Left kidney (tissue), 8 donors: ENCODE measurements at places on chromosomes 6 and 20. TPM values are rescaled to one million over a fixed set of nuclear protein-coding genes. Genes with fewer than 3 reads are reported as not detected.

SEC63 gene
- 144 TPM for polyA plus RNA-seq

CST9L gene
- not detected for polyA plus RNA-seq

HTR1E gene
- 0.55 TPM for polyA plus RNA-seq

CLPSL2 gene
- polyA plus RNA-seq, result not detected

GRCh38 chr6:7974938-7975763, 64.6 kb upstream of the TXNDC5 start:
- DNase-seq, result no peak

GRCh38 chr6:73612611-73613010, 41.2 kb downstream of the SLC17A5 start:
- no peak for DNase-seq

- peak; percentile 38 for DNase-seq
Measured at GRCh38 chr6:149566410-149567193, 427 bp downstream of the GINM1 start.

GRCh38 chr6:6790891-6791290, 202.4 kb downstream of the LY86 start:
- DNase-seq, result no peak

- DNase-seq, result no peak
Measured at GRCh38 chr6:31775184-31775583, 1.9 kb downstream of the VWA7 start.

DNA sequence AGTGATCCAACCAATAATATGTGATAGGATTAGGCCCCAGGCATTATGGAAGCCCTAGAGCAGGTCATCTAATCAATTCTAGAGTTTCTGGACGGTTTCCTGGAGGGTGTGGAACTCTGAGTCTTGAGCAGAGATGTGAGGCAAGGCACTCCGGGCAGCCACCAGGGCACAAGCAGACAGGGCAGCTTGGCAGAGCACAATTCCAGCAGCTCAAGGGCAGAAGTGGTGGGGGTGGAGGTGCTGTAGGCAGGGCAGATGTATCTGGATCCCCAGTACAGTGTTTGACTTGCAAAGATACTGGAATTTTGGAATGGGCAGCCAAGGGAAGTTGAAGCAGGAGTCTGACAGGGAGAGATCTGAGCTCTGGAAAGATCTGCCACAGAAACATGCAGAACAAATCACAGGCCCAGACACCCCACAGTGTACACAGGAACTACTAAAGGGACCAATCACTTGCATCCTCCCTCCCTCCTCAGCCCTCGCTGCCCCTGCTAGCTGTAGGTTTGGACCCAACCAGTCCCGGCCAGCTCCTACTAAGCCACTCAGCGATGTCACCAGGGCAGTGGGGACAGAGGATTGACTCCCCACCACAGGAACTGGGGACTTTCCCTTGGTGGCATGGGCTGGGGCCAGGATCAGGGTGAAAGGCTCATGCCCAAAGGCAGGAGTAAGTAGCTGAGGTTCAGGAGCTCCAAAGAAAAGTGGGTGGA, 47.0 kb downstream of the TFEB start:
- DNase-seq, result no peak

DNA sequence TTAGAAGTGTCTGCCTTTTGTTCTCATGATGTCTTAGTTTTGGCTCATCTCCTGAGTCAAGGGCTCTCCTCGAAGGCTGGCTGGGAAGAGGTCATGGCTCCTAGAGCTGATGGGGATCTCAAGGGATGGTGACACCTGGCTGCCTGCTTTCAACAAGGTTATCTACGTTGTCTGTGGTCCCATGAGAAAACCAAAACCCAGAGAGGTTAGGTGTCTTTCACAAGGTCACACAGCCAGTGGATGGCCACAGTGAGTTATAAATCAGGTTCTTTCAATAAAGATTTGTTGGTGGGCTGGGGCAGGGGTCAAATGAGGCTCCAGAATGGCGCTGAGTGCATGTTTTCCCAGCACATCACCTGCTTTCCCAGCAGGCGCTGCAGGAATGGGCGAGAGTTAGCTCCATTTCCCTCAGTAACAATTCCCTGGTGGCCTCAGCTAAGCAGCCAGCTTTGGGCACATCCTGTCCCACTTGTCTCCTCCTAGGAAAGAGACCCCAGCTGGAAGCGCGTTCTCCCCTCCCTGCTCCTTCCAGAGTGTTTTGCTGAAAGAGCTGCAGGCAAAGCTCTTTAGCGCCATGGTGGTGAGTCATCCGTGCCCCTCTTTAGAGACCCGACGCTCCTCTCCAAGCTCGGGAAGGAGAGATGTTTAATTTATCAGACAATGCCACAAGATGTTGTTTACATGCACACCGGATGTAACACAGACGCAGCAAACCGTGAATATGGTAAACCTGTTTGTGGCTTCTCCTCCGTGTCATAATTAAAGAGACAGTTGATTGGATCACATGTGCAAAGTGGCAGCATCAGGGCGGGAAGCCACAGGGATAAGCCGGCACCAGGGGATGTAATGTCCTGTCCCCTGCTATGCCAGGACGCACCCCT, 109.7 kb downstream of the LRFN2 start:
- DNase-seq, result no peak

GRCh38 chr20:13625304-13625979, 13.3 kb downstream of the TASP1 start:
- no peak for DNase-seq

DNA sequence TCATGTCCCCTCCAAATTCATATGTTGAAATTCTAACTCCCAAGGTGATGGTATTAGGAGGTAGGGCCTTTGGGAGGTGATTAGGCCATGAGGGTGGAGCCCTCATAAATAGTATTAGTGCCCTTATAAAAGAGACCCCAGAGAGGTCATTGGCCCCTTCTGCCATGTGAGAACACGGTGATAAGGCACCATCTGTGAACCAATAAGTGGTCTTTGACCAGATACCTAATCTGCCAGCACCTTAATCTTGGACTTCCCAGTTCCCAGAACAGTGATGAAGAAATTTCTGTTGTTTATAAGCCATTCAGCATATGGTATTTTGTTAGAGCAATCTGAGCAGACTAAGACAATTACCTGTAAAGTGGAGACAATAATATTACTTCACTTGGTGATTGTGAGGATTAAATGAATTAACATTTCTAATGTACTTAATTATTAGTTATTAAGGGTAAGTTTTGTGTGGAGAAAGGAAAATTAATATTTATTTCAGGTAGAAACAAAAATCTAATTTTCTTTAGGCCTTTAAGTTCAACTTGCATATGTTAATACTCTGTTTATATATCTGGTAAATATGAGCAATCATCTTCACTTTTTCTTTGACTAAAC, 7.1 kb downstream of the RNF182 start:
- DNase-seq, result no peak

DNA sequence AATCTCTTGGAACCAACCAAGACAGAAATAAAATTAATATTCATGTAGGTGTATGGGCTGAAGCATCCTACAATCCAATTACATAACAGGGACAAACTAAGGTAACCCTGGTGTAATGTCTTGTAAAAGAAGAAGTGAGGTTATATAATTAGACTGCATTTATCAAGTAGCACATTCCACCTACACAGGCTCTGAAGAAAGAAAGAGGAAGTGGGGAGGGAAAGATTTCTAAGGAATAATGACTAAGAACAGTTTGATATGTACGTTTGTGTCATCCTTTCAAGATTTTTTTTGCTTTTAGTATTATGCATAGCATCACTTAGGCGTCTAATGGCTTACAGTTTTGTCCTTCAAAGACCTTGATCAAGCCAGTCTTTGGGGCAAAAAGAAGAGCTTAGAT, 139.7 kb downstream of the PLCB1 start:
- no peak for DNase-seq

GRCh38 chr6:152750694-152751093, at the start of gene VIP:
VIP (plus strand) TSS chr6:152750797; CDS start chr6:152752178, 1,381 bp downstream.
- peak; percentile 53 for DNase-seq

DNA sequence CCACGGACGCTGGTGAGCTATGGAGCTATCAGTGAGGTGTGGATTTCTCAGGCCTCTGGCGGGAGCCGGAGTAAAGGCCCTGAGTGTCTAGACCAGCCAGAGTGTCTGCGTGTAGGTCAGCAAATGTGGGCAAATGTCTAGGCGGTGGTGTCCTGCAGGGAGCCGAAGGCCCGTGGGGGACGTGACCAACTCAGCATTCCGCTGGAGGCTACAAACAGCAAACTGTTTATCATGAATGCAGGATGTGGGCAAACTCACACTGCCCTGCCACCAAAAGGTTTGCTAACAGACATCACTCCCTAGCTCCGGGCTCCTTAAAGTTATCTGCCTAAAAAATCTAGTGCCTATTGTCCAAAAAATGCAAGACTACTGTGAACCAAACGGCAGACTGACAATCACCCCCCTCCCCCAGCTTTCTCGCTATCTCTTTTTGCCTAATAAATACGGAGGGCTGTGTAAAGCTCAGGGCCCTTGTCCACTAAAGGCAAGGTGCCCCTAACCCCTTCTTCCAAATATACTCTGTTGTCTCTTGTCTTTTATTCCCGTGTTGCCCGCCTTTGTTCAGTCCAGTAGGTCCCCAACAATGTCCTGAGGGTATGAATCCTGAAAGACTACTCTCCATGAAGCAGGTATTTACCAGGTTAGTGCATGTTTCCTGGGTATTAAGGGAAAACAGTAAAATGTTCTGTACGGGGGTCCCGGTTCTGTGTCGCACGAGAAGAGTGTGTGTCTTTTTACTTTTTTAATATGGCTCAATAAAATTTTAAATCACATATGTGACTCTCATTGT, 29.0 kb upstream of the AFDN start:
- no peak for DNase-seq

DNA sequence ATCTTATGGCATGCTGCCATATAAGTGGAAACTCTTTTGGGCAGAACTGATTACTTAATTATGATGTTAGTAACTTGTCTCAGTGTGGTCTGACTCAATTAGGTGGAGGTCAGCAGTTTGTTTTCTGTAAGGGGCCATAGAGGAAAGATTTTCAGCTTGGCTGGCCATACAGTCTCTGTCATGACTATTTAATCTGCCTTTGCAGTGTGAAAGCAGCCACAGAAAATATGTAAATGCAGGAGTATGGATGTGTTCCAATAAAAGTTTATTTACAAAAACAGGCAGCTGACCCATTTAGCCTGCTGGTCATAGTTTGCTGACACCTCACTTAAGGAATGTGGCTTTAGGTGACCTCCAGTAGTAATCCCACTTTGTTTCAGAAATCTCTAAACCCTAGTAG, 700.7 kb downstream of the EPM2A start:
- no peak for DNase-seq

DNA sequence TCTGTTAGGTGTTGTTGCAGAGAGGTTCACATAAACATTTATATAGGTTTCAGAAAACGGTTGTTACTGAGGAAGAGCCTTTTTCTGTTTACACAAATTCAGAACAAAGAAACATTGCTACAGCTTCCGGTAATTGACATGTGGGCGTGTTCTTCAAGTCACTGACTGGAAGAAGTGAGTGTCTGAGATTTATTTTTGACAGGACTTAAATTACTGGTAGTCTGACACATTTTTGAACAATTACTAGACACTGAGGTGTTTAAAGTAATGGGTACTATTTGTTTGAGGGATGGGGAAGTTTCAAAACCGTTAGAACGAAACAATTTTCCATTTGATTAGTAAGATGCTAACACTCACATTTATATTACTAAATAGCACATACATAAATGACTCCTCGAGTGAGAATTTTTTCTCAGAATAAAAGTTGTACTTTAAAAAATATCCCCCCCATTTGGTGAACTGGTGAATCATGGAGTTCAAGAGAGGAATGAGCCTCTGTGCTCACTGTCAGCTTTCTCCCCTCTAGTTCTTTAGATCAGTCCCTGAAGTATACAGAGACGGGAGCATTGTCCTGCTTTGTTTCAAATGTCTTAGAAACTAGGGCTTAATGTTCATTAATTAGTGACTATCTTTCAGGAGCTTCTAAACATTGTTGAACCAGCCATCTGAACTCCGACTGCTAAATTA, 98.7 kb downstream of the TSHZ2 start:
- DNase-seq, result no peak

DNA sequence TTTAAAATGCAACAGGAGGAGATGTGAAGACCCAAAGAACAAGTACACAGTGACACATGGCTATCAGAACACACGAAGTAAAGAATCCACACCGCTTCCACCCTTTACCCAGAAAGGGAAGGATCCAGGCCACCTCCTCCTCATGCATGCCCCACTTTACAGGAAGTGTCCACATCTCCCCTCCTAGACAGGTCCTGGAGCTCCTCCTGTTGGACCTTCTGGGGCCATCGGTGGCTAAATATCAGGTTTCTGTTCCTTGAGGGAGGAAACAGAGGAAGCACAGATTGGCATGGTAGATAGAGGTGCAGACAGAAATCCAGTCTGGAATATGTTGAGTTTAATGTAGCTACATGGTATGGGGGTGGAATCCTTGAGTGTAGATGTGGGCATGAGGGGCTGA, 10.9 kb downstream of the NINL start:
- DNase-seq, result no peak

GRCh38 chr20:55761797-55762196, 243.5 kb downstream of the CBLN4 start:
- no peak for DNase-seq

DNA sequence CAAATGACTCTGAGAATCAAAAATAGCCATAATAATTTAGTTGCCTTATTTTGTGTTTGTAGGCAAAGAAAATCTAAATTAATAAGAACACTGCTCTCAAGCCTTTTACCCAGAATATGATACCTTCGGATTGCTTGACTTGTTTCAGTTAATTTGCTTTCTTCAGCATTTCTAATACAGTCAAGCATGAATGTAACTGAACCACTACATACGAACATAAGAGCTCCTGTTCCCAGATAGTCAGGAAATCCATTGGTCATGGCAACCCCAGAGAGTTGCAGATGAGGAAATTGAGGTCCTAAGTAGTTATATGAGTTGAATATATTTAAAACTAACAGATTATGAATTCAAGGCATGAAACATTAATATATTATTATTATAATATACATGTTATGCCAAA, 2.9 kb downstream of the FRK start:
- DNase-seq, result no peak

DNA sequence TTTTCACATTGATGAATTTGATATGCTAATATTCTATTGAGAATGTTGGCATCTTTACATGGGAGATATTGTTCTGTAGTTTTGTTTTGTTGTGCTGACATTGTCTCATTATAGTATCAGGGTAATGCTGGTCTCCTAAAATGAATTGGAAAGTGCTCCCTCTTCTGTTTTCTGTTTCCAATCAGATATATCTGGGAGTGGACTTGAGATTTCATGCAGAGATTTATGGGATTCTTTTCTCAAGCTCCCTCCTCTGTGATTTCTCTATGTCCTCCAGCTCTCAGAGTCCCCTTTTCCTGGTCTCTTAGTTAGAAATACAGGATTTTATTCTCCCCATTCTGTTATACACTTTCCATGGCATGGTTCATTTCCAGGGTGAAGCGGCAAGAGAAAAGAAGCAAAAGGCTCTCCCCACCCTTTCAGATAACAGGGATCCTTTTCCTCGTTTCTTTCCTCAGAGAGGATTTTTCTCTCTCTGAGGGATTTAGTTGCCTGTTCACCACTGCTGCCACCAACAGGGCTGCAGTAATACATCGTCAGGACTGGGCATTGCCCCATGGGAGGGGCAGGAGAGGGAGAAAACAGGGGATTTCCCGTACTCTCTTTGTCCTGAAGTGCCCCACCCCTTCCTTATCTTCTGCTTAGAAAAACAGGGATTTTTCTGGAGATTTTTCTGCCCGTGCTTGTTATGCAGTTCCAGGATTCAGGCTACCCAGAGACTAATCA, 59.3 kb upstream of the STMND1 start:
- no peak for DNase-seq
